ENCODE measurements at places on chromosomes 5 and 9. TPM values are rescaled to one million over a fixed set of nuclear protein-coding genes. Genes with fewer than 3 reads are reported as not detected.

The KCNIP1 gene
- 0.24 TPM for total RNA-seq

DNA sequence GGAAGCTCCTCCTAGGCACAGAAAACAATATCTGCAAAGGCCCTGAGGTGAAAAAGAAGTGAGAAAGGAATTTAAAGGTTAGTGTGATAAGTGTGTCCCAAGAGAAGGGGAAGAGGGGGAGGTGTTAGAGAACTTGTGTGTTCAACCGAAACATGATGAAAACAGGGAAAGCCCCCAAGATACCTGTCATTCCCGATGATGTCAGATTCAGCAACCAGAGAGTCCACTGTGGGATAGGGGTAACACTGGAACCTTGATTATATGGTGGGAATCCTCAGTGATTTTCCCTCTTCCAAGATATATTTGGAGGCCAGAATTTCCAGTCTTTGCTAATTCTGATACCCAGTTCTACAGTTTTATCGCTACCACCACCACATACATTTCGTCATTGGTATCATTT, 15.5 kb upstream of the BNC2 start:
- no peak for DNase-seq

- DNase-seq = no peak
Observed at GRCh38 chr5:167639766-167640165, 651.7 kb upstream of the WWC1 start.

- no peak for DNase-seq
Observed at GRCh38 chr9:75912951-75913350, 22.5 kb downstream of the PCSK5 start.

The PCSK1 gene
- total RNA-seq = 2.0 TPM

DNA sequence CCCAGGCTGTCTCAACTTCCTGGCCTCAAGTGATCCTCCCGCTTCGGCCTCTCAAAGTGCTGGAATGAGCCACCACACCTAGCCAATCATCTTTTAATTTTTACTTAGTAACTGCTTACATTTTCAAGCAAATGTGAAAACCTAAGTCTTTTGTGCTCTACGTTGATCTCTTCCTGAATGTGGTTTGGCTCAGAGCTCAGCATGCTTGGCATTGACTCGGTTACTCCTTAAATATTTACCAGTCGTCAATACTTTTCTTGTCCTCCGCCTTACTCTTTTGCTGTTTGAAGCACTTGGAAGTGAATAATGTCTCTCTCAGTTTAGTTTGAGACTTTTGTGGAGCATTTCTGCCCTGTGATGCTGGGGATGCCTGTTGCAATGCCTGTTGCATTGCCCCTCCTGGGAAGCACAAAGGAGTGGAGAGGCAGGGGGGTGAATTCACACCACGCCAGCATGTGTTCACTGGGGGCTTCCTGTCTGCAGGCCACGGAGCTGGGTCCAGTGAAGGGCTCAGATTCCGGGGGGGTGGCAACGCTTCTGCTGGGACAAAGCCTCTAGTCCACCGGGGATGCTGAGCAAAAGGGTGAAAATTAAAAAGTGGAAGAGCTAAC, 13.1 kb upstream of the TENT4A start:
- no peak for DNase-seq

GRCh38 chr9:37155601-37156000, 35.2 kb downstream of the ZCCHC7 start:
- DNase-seq = no peak

The ZNF883 gene
- 10.7 TPM for total RNA-seq

The CCDC183 gene
- total RNA-seq = 1.1 TPM

GRCh38 chr9:99299211-99300102, 77.4 kb downstream of the SEC61B start:
- no peak for DNase-seq

The ENTR1 gene
- total RNA-seq = 108 TPM

DNA sequence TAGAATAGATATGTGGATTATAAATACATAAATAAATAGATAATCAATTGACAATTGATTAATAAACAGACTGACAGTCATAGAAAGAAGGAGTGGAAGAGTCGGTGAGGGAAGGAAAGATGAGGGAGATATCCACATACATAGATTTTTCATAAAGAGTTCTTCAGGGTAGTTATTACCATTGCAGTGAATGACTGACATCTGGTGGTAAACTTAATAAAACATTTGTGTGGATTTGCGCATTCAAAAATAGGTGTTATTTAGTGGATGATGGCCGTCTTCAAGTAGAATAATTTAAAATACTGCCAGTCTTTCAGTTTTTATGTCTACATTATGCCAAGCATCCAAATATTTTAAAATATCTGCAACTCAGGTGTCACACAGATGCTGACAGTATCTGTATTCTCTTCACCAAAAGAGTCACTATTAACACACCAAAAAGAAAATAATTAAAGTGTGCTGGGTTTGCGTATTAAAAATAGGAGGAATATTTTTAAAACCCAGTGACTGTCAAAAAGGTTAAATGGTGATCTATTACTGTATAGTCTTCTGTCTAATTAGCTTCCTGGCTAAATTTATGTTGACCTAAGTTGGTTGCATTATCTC, 78.8 kb downstream of the GIN1 start:
- no peak for DNase-seq

The PLAA gene
- total RNA-seq = 64.3 TPM

The SLC34A3 gene
- total RNA-seq = not detected

GRCh38 chr5:180367991-180368390, 14.9 kb upstream of the GFPT2 start:
- DNase-seq = no peak

The NPDC1 gene
- total RNA-seq = 57.6 TPM

The MAML1 gene
- 51.1 TPM for total RNA-seq
